LoVo (cell line): ENCODE measurements at places on chromosomes 2 and 18.

DNA sequence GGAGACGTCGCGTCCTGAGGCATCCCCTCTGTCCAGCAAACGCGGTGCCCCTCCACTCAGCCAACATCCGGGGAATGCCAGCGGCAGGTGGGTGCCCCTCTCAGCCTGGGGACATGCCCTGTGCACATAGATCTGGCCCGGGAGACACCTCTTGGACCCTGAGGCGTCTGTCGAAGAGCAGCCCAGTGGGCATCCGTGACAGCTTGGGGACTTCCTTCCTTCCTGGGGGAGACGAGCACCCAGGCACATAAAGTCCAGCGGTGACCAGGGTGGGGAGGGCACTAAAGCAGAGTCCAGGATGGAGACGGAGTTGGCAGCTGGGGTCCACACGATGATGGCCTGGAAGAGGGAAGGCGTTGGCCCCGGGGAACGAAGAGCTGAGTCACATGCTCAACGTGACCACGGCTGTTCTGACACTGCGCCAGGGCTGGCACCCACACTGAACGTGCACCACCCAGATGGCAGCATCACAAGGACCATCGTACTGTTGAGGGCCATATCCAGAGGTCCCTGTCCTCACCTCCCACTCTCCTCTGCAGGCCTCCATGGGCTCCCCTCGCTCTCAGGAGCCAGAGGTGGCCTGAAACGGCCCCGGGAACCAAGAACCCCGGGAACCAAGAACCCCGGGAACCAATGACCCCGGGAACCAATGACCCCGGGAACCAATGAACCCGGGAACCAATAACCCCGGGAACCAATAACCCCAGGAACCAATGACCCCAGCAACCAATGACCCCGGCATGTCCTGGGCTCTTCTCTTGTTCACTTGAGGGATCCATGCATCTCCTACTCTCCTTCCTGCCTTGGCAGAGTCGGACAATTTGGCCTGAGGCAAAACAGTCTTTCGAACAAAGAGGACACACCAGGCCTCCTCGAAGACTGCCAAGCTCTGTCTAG lies 22.6 kb downstream of the HDAC4 start:
- no peak for DNase-seq

DNA sequence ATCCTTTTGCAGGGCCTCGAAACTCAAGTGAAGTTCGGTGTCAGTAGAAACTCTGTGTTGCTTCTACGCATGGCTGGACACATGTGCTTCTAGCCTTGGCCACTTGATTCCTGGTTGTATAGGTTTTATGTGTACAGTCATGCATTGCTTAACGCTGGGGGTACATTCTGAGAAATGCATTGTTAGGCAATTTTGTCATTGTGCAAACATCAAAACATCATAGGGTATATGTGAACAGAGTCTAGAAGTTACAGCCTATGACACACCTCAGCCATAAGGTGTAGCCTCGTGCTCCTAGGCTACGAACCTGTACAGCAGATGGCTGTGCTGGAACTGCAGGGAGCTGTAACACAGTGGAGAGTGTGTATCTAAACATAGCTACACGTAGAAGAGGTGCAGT lies 39.4 kb downstream of the TMEM18 start:
- DNase-seq = no peak

GRCh38 chr2:3485166-3485565 lies 34.2 kb downstream of the ADI1 start:
- DNase-seq = no peak

DNA sequence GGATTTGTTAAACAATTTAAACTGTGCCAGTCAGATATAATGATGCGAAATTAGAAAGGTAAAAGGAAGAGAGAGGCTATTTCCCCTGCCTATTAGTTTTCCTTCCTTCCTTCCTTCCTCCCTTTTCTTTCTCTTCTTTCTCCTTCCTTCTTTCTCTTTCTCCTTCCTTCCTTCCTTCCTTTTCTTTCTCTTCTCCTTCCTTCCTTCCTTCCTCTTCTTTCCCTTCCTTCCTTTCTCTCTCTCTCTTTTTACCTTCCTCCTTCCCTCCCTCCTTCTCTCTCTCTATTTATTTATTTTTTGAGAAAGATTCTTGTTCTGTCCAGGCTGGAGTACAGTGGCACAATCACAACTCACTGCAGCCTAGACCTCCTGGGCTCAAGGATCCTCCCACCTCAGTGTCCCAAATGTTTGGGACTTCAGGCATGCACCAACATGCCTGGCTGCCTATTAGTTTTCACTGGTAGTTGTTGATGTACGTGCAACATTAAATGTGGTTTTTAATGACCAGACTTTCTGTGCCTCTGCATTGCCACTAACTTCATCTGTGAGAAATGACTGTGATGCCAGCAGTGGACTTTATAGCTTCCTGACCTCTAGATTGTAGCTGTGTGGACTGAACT lies 48.7 kb upstream of the NFE2L2 start:
- DNase-seq = no peak

GRCh38 chr2:16180631-16181030 lies 240.3 kb downstream of the MYCN start:
- no peak for DNase-seq

GRCh38 chr2:190674966-190675650 lies 26.2 kb downstream of the NAB1 start:
- DNase-seq = no peak

- no peak for DNase-seq
Observed at GRCh38 chr2:26969077-26969844, 1.2 kb upstream of the MAPRE3 start.

DNA sequence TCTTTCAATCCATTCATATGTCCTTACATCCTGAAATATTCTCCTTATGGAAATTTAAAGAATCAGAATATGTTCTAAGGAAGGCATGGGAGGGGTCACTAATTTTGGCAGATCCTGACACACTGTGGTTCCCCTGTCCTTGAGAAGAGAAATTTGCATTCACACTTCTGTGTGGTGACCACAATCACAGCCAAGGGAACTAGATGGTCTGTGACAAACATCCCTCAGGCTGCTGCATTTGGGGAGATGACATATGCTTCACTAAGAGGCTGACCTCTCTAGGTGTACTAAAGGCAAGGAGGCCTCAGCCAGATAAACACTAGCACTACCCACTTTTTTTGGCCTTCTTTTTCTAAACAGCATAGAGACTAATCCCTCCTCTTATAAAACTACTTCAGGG lies 129.6 kb downstream of the MREG start:
- no peak for DNase-seq
